Suprapubic skin (tissue), 4 donors: ENCODE measurements at places on chromosomes 6 and 20. TPM values are rescaled to one million over a fixed set of nuclear protein-coding genes. Genes with fewer than 3 reads are reported as not detected.

Gene RIN2
- total RNA-seq, result 68.2 TPM

- DNase-seq, result no peak
Observed at GRCh38 chr6:27078734-27079357, 168.7 kb upstream of the PRSS16 start.

DNA sequence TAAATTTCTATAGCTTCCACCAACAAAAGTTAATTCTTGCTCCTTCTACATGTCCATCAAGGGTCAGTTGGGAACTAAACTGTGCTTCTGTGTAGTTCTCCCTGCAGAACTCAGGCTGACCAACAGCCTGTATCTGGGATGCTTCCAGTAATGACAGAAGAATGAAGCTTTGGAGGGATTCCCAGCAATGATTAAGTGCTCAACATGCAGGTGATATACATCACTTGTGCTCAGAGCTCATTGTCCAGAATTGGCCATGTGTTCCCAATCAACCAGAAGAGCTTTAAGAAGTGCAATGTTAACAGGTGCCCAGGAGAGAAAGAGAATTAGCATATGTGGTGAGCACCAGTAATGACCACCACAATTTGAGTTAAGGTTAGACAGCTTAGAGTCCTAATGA is 37.4 kb upstream of the SNRPB2 start:
- no peak for DNase-seq

DNA sequence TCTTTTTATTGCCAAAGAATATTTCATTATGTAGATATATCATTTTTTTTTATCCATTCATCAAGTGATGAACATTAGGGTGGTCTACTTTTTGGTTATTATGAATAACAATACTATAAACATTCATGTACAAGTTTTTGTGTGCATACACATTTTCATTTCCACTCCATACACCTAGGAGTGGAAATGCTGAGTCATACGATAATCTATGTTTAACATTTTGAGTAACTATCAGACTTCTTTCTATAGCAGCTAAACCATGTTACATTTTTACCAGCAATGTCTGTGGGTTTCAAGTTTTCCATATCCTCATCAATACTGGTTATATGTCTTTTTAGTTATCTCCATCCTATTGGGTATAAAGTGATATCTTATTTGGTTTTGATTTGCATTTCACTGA is 65.7 kb downstream of the PRSS35 start:
- no peak for DNase-seq

DNA sequence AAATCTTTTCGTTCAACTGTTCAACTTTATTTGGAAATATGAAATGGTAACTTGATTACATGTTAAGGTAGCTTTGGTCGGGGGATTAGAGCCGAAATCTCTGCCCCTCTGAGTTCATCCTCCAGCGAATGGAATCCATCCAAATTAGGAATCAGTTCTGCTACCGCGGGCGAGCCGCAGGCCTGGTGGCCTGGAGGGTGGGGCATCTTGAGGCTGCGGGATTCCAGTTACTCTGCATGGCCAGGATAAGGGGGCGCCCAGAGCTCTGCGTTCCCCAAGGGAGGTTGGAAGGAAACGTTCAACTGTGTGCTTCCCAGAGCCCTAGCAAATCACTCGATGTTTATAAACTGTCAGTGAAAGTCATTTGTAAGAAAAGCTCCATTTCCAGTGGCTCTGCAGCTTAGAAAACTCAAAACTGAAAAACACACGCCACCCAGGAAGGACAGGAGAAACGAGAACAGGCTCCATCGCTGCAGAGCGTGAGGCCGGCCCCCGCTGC is 262.2 kb downstream of the TAF4 start:
- no peak for DNase-seq

DNA sequence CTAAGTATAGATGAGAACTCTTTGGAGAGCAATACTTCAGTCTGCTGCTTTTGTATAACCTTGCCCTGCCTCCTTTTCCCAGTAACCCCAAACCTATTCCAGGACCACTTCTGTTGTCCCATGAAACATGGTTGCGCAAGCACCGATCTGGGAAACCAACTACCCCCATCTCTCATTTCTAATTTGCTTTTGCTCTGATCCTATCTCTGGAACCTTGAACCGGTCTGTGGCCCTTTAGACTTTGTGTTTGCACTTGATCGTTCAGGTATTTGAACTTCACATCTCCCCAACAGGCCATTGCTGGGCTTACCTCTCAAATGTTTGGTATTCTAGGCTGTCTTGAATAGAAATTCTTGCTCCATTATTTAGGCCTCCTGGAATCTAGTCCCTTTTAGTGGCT is 25.0 kb downstream of the L3MBTL3 start:
- DNase-seq, result no peak

DNA sequence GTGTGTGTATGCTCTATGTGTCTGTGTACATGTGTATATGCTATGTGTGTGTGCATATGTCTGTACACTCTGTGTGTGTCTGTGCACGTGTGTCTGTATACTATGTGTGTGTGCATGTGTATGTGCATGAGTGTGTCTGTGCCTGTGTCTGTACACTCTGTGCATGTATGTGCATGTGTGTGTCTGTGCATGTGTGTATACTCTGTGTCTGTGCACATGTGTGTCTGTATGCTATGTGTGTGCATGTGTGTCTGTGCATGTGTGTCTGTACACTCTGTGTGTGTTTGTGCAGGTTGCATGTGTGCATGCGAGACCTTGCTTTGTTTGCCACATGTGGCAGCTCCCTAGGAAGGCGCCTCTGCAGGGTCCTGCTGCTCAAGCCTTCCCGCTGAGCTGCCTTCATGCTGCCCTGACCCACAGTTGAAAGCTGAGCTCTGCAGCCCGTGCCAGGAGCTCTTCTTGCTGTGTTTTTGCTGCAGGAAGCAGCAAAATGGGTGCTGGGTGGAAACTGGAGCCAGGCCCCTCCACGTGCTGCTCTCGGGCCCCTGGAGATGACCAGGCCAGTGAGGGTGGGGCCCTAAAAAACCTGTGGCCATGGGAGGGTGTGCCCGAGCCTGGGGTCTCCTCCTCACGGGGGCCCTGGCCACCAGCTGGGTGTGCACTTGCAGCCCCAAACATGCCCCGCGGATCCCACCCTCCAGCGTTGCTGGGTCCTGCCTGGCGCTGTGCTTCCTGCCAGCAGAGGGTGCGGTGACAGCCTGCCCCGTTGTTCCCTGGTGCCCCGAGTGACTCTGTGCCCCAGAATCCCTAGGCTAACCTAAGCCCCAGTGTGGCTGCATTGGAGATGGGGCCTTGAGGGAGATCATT is 109.1 kb downstream of the DACT2 start:
- no peak for DNase-seq

DNA sequence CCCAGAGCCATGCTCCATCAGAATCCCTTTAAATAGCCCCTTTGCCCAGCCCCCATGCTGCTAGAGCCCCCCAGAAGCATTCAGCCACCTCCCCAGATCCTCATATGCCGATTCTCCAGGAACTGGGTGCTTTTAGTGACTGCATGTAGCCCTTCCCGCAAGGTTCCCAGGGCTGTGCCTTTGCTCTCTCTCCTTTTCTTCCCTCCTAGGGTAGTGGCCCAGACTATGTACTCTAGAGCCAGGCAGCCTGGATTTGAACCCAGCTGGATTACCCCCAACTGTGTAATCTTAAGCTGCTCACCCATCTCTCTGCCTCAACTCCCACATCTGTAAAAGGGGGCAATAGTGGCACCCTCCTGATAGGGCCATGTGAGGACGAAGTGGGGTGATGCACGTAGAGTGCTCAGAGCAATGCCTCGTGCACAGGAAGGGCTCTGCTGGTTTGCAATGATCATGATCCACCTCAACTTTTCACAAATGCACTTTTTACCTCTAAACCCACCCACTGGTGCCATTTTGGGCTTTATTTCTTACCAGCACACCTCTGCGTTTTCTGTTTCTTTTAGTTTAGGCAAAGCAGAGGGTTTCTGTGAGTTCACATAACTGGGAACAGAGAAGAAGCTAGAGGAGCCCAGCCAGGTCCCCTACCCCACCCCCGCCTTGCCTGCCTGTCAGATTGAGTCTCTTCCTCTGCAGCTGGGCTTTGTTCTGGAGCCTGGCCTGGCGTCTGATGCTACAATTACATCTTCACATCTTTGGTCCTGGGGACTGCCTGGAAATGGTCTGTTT is 396.5 kb downstream of the RNGTT start:
- DNase-seq, result no peak

GRCh38 chr6:33236852-33237251 is 28.6 kb downstream of the RING1 start:
- DNase-seq, result no peak

- DNase-seq, result no peak
Observed at GRCh38 chr6:25487012-25487411, 165.0 kb upstream of the SCGN start.

GRCh38 chr20:57934007-57934805 is 224.4 kb upstream of the PMEPA1 start:
- no peak for DNase-seq

Gene NPBWR2
- total RNA-seq, result not detected
